ENCODE measurements at places on chromosomes 3 and 15. TPM values are rescaled to one million over a fixed set of nuclear protein-coding genes. Genes with fewer than 3 reads are reported as not detected.

The HERC2 gene
- total RNA-seq = 41.5 TPM

The IGDCC3 gene
- not detected for total RNA-seq

The RNU5B-1 gene
- total RNA-seq = not detected

The ATP13A4 gene
- total RNA-seq = 1.2 TPM

The LDHAL6B gene
- not detected for total RNA-seq

The DLL4 gene
- 36.2 TPM for total RNA-seq

The CLDN18 gene
- total RNA-seq = not detected

The CCR2 gene
- 1.8 TPM for total RNA-seq

The PAQR5 gene
- total RNA-seq = 0.38 TPM

The TMCO5A gene
- total RNA-seq = not detected

The GP5 gene
- total RNA-seq = not detected

The TRAIP gene
- 0.82 TPM for total RNA-seq

The FOXB1 gene
- total RNA-seq = not detected

The GOLGA6L7 gene
- total RNA-seq = not detected

The CASR gene
- under 0.01 TPM for total RNA-seq

The SPINT1 gene
- 13.1 TPM for total RNA-seq

The UBXN7 gene
- total RNA-seq = 32.1 TPM

The TMEM202 gene
- total RNA-seq = not detected

The ZDHHC23 gene
- total RNA-seq = 3.7 TPM

The SHQ1 gene
- 11.0 TPM for total RNA-seq

The ZNF619 gene
- total RNA-seq = 8.1 TPM

The VWA5B2 gene
- not detected for total RNA-seq

The ATP10A gene
- total RNA-seq = 31.8 TPM

The COX5A gene
- total RNA-seq = 97.4 TPM

The EFCAB12 gene
- not detected for total RNA-seq

The LYZL4 gene
- not detected for total RNA-seq

The RAB43 gene
- 7.5 TPM for total RNA-seq

The CPLX3 gene
- total RNA-seq = not detected

The REC114 gene
- not detected for total RNA-seq

The TMEM207 gene
- not detected for total RNA-seq

The FAM43A gene
- 24.5 TPM for total RNA-seq

The MOBP gene
- not detected for total RNA-seq

The NEK10 gene
- 1.4 TPM for total RNA-seq

The PLCD1 gene
- total RNA-seq = 31.5 TPM

The CMTM8 gene
- 4.6 TPM for total RNA-seq

The IGSF10 gene
- total RNA-seq = 13.1 TPM

The RASL12 gene
- total RNA-seq = 13.6 TPM

The HCN4 gene
- not detected for total RNA-seq

The MCF2L2 gene
- 0.34 TPM for total RNA-seq

The PLSCR5 gene
- total RNA-seq = not detected

The PRKCD gene
- 26.2 TPM for total RNA-seq

The CTXN2 gene
- not detected for total RNA-seq

Data from subcutaneous adipose tissue (tissue), 4 donors.